Sigmoid colon (tissue), 7 donors: ENCODE measurements at places on chromosomes 3 and 15. TPM values are rescaled to one million over a fixed set of nuclear protein-coding genes. Genes with fewer than 3 reads are reported as not detected.

DNA sequence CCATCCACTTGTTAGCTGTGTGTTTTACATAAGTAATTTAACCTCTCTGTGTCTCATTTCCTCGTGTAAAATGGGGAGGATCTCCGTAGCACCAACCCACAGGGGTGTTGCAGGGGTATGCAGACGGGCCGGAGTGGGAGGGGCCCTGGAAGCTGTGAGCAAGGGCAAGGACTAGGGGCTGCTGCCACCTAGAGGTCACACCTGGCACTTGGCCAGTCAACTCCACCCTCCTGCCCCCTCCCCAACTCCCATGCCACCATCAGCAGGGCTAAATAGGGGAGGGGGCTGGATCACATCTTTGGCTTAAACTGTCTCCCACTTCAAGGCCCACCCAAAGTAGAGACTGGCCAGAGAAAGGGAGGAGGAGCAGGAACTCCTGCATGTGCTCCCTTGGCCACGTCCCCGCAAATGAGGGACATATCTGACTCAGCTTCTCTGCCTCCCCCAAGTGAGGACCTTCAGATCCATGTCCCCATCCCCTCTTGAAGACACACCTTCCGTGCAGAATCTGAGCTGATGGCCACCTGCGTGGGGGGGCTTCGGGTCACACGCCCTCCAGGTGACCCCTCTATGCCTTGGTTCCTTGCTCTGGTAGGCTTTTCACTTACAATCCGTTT lies 2.6 kb downstream of the CCDC9B start:
- H3K36me3 ChIP-seq = peaks cover 18% of the 10 kb centered on the region
- peak overlapping the region; percentile 59 for H3K4me3 ChIP-seq
- no peaks in the 10 kb centered on the region for H3K27me3 ChIP-seq
- peak overlapping the region; percentile 97 for H3K27ac ChIP-seq
- peak; percentile 94 for DNase-seq

DNA sequence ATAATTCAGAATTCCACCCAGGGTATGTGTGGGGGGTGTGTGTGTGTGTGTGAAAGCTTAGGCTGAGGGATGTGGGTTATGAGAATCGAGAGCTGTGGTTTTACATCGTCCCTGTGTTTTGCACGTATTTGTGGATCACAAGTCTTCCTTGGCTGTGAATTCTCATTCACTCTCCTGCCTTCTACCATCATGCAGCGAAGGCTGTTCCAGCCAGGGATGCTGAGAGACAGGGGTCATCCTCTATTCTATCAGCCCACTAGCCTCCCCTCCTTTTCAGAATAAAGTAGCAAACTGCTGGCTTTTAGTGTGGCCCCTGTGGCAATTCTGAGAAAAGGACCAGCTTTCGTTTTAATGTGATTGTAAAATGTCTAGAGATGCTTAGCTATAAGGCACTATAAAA lies 460.6 kb upstream of the NR2F2 start:
- H3K36me3 ChIP-seq = no peaks in the 10 kb centered on the region
- no peaks in the 10 kb centered on the region for H3K4me1 ChIP-seq
- no peak for DNase-seq
- H3K27me3 ChIP-seq = no peaks in the 10 kb centered on the region
- H3K4me3 ChIP-seq = no peak overlapping the region

GRCh38 chr3:98008855-98009254 lies 26.3 kb downstream of the GABRR3 start:
- no peak for DNase-seq
- peaks cover 18% of the 10 kb centered on the region for H3K4me1 ChIP-seq
- no peak overlapping the region for H3K4me3 ChIP-seq
- H3K36me3 ChIP-seq = no peaks in the 10 kb centered on the region

- peaks cover 98% of the 10 kb centered on the region for H3K4me1 ChIP-seq
- H3K4me3 ChIP-seq = no peak overlapping the region
- H3K27me3 ChIP-seq = no peaks in the 10 kb centered on the region
- DNase-seq = no peak
- H3K36me3 ChIP-seq = no peaks in the 10 kb centered on the region
Measured at GRCh38 chr3:120436523-120437050, 14.2 kb downstream of the FSTL1 start.

DNA sequence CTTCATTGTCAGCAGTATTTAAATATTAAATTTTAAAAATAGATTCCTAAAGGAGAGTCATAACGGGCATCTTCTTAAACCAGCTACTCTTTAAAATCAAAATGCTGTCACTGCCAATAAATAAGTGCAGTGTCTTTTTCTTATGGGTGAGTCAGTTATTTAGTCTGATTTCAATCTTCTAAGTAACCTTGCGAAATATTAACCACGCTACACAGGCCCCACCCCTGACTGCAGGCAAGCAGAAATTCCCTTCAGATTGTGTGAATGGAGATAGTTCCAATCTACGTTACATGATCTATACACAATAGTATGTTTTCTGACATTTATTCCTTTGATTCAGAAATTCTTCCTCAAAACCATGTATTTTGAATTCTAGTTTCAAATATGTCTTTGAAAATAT lies 141.5 kb downstream of the GADL1 start:
- no peak overlapping the region for H3K4me3 ChIP-seq
- H3K36me3 ChIP-seq = no peaks in the 10 kb centered on the region
- H3K4me1 ChIP-seq = peaks cover 21% of the 10 kb centered on the region
- no peak overlapping the region for H3K27ac ChIP-seq

The HES1 gene
- 18.4 TPM for total RNA-seq

- H3K27ac ChIP-seq = no peak overlapping the region
- H3K36me3 ChIP-seq = no peaks in the 10 kb centered on the region
- no peaks in the 10 kb centered on the region for H3K4me1 ChIP-seq
- no peak for DNase-seq
- H3K4me3 ChIP-seq = no peak overlapping the region
- no peaks in the 10 kb centered on the region for H3K27me3 ChIP-seq
Measured at GRCh38 chr3:119530456-119530855, 29.0 kb downstream of the CD80 start.

The CLK3 gene
- 73.1 TPM for total RNA-seq

- H3K27ac ChIP-seq = no peak overlapping the region
- H3K4me1 ChIP-seq = no peaks in the 10 kb centered on the region
- no peak for DNase-seq
- H3K36me3 ChIP-seq = no peaks in the 10 kb centered on the region
- H3K27me3 ChIP-seq = no peaks in the 10 kb centered on the region
Measured at GRCh38 chr15:33724321-33725036, 243.8 kb upstream of the CHRM5 start.

DNA sequence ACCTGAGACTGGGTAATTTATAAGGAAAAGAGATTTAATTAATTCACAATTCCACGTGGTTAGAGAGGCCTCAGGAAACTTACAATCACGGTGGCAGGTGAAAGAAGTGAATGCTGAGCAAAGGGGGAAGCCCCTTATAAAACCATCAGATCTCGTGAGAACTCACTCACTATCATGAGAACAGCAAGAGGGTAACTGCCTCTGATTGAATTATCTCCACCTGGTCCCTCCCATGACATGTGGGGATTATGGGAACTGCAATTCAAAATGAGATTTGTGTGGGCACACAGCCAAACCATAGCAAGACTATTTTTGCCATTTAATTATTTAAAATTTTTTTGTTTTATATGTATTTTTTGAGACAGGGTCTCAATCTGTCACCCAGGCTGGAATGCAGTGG lies 27.0 kb upstream of the KCTD6 start:
- no peak for DNase-seq
- H3K4me1 ChIP-seq = no peaks in the 10 kb centered on the region
- no peak overlapping the region for H3K4me3 ChIP-seq
- H3K27me3 ChIP-seq = no peaks in the 10 kb centered on the region

DNA sequence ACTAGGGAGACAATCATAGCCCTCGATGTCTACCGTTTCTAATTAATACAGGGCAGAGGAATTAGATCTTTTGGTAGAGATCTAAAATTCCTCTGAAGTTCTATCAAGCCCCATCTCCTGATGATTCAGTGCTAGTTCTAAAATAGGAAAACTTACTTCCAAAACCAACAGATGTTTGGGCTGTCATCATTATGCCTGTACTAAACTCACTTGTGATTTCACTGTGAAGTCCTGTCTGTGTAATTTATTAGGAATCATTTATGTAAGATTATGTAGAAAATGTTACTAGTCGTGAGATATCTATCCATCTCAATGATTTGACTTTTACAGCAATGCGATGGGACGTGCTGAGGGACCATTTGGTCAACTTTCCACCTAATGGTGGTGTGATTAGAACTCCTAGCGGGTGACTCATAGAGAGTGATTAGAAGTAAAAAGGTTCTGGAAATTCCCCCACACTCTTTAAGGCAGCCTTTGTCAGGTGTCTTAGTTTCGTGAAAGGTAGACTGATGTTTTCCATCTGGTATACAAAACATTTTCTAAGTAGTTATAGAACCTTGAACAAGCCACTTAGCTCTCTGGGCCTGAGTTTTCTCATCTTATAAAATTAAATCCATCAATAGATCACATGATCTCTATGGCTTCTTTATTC lies 34.2 kb downstream of the LIPC start:
- no peak for DNase-seq
- no peaks in the 10 kb centered on the region for H3K4me1 ChIP-seq
- H3K27ac ChIP-seq = no peak overlapping the region
- no peak overlapping the region for H3K4me3 ChIP-seq
- no peaks in the 10 kb centered on the region for H3K27me3 ChIP-seq
- no peaks in the 10 kb centered on the region for H3K36me3 ChIP-seq

DNA sequence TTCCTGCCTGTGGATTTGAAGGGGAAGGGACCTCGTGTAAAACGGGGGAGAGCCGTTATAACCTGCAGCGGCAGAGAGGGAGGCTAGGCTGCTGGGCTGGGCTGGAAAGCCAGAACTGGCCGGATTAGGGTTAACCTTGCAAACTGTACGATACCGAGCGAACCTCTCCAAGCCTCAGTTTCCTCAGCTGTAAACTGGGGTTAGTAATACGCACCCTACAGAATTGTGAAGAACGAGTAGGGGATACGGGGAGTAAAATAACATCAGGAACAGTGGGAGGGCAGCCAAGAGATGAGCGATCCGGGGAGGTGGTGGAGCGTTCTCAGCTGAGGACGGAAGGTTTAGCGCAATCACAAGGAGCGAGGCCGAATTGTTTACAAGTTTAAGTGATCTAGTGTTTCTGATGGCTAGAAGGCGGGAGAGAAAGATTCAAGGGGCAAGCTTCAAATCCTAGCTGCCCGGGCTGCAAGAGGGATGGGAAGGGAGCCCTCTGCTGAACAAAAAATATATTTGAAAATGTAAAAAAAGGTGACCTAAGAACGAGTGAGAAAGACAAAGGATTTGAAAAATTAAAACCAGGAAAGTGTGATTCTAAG lies 768 bp upstream of the SEMA5B start:
- H3K27me3 ChIP-seq = peaks cover 81% of the 10 kb centered on the region
- peak overlapping the region; percentile 51 for H3K27ac ChIP-seq
- peaks cover 33% of the 10 kb centered on the region for H3K4me1 ChIP-seq

The OXNAD1 gene
- 17.5 TPM for total RNA-seq

DNA sequence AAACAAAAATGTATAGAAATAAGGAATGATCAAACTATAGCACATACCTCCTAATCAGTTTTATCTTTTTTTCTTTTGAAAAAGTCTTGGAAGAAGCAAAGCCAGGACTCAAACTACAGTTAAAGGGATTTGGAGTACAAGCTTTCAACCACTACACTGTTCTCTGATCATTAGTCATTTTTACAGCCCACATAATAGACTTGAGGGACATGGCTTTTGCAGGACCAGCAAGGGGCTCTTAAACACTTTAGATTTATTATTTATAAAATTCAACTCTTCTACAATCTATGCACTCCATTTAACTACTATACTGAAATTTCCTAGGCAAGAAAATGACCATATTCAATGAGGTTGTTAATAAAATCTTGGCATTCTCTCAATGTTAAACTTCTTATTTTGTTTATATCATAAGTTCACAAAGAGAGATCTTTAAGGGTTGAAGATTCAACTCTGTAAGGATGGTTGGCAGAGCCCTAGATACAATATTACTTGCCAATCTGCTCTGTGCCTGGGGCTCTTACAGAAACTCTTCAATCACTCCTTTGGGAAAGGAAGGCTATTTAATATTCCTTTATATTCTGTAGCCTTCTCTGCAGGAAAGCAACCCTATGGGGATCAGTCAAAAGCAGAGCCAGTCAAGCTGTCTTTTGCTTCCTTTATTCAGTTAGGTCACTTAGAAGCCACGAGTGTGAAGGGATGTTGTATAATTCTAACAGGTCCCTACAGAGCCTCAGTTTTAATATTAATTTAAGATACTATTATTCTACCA lies 557.7 kb upstream of the SGO1 start:
- H3K4me1 ChIP-seq = peaks cover 32% of the 10 kb centered on the region
- DNase-seq = no peak
- no peak overlapping the region for H3K27ac ChIP-seq
- H3K36me3 ChIP-seq = no peaks in the 10 kb centered on the region
- no peak overlapping the region for H3K4me3 ChIP-seq

DNA sequence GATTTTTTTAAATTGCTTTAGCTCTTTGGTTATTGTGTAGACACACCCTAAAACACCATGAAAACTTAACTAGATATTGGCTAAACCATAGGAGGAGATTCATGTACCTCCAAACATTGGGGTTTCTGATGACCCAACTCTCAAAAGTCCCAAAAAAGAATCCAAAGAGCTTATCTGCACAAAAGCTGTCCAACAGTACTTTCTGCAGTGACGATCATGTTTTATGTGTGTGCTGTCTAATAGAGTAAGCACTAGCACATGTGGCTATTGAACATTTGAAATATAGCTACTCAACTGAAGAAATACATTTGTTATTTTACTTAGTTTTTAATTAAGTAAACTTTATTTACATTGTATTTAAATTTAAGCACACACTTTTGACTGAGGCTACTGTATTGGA lies 818.2 kb upstream of the LMCD1 start:
- DNase-seq = no peak
- H3K27me3 ChIP-seq = no peaks in the 10 kb centered on the region
- peaks cover 3% of the 10 kb centered on the region for H3K4me1 ChIP-seq
- no peaks in the 10 kb centered on the region for H3K36me3 ChIP-seq
- no peak overlapping the region for H3K4me3 ChIP-seq

- H3K27ac ChIP-seq = no peak overlapping the region
- no peaks in the 10 kb centered on the region for H3K27me3 ChIP-seq
- H3K4me3 ChIP-seq = no peak overlapping the region
- peaks cover 42% of the 10 kb centered on the region for H3K4me1 ChIP-seq
Measured at GRCh38 chr3:52407779-52408178, 37.1 kb downstream of the SEMA3G start.

DNA sequence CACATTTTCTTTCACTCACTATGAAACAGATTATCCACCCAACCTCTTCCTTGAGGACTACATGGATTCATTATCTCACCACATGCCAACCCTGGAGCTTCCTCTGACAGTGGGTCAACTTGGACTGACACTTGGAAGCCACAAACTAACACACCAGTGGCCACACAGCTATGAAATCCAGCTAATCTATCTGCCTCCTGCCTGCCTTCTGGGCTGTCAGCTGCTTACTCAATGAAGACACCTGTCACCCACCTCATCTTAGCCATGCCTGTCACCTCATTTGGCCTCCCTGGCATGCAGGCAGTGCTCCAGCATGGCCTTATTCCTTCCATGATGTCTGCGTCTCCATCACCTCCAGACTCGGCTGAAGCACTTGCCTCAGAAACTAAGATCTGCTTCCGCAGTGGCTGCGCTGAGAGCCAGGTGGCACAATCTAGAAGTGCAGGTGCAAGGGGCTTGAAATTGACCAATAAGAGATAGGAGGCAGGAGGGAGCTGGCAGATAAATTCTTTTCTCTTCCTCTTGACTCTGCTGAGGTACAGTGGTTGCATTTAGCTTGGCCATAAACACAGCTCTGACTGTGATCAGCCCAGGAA lies 105.2 kb upstream of the RNF7 start:
- no peak for DNase-seq
- no peaks in the 10 kb centered on the region for H3K36me3 ChIP-seq
- H3K27ac ChIP-seq = no peak overlapping the region

GRCh38 chr3:17730318-17730967 lies 12.0 kb downstream of the TBC1D5 start:
- no peaks in the 10 kb centered on the region for H3K27me3 ChIP-seq
- no peak for DNase-seq
- no peak overlapping the region for H3K27ac ChIP-seq
- no peaks in the 10 kb centered on the region for H3K36me3 ChIP-seq
- no peaks in the 10 kb centered on the region for H3K4me1 ChIP-seq
- no peak overlapping the region for H3K4me3 ChIP-seq
